ENCODE measurements at places on chromosomes 2 and 18.

DNA sequence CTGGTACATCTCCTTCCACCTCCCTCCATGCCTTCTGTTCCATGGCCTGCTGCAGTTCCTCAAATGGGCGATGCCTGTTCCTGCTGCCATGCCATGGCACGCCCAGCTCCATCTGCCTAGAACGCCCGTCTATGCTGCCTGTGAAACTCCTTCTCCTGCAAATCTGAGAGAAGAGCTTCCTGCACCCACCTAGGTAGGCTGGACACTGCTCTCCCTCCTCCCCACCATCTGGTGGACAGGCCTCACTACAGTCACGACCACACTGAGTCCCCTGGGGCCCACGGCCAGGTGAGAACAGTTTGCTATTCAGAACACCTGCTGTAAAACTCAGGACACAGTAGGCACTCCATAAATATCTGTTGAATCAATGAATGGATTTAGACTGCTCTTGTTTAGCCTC, 92.4 kb downstream of the LAMA1 start:
- no peak for DNase-seq

- DNase-seq: no peak
These were observed 82.8 kb upstream of the HAAO start for GRCh38 chr2:42874949-42875801.

DNA sequence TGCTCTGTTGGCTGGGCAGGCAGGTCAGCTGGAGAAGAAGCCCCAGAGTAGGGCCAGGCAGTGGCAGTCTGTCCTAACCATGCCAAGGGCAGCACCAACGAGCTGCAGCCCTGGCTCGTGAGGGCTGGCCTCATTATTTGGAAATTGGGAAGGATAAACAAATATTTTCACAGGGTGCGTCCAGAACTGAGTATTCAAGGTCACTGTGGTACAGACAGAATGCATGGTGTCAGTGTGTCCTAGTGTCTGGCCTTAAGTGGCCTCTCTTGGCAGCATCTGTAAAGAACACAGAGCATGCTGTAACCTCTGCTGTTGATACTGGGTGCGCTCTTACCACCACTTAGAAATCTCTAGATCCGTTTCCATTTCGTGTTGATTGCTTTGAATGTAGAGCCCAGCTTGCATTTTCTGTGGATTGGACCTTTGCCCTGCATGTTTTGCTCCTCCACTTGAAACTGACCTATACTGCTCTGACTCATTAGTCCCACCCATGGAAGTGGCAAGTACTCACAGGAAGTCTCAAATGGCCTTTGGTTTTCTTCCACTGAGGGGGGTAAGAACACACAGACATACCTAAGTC, 88.2 kb downstream of the GREB1L start:
- DNase-seq: no peak

- DNase-seq: no peak
These were observed 560.7 kb upstream of the CRIM1 start for GRCh38 chr2:35794796-35795450.

GRCh38 chr2:112880091-112880531, 30.9 kb upstream of the IL37 start:
- DNase-seq: no peak

GRCh38 chr2:3689998-3690748, 13.2 kb upstream of the DCDC2C start:
- no peak for DNase-seq

- DNase-seq: no peak
These were observed 36.6 kb downstream of the SPRED2 start for GRCh38 chr2:65395621-65396347.

- DNase-seq: no peak
These were observed 33.5 kb downstream of the LGALSL start for GRCh38 chr2:64487256-64488049.

DNA sequence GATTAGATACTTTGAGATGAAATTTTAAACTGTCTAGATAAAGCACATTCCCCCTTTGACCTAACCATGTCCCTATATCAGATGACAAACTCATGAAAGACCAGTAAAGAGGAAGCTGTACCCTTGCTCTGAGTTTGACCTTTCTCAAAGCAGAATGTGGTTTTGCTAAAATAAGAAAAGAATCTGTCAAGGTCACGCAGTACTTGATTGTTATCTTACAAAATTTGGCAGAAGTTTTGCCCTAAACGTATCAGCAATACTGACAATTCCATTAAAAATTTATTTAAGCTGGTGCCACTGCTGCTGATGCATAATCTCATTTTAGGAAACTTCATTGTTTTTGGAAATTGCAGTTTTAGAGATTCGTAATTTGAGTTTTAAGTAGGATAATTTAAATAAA, 31.2 kb upstream of the GALM start:
- peak; percentile 76 for DNase-seq

DNA sequence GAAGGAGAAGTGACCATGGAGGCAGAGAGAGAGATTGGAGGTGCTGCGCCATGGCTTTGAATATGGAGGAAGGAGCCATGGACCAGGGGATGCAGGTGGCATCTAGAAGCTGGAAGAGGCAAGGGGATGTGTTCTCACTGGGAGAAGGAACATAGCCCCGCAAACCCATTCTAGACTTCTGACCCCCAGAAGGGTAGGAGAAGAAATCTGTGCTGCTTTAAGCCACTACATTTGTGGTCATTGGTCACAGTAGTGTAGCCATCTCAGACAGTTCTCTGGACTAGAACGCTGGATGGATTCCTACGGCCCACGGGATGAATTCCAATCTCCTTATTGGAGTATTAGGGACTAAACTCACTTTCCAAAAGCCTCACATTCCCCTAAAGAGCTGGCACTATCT, 67.8 kb downstream of the PTGR3 start:
- no peak for DNase-seq

GRCh38 chr2:118837067-118837466, 10.4 kb downstream of the EN1 start:
- no peak for DNase-seq

- no peak for DNase-seq
These were observed 41.0 kb downstream of the CDKL4 start for GRCh38 chr2:39202639-39203369.

- no peak for DNase-seq
These were observed 23.2 kb downstream of the MEMO1 start for GRCh38 chr2:31987454-31988220.

DNA sequence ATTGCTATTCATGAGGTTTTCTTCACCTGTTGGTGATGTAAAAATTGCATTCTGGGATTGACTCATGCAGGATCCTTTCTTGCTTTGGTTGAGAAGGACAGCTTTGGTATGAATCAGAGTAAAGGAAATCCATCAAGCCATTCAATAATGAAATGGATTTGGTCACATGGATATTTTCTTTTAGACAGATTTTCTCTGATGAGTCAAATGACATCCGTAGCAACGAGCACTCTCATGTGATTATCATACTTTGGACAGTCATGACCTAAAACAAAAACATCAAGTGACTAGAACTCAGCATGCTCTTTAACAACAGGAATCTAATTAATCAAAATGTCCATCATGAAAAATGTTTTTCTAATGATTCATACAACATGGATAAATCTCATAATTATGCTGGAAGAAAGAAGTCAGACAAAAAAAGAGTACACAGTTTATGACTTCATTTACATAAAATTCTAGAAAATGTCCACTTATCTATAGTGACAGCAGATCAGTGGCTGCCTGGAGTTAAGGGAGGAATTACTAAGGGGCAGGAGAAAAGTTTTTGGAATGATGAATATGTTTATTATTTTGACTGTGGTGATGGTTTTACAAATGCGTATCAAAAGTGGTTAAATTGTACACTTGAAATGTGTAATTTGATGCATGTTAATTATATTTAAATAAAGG, 30.7 kb downstream of the TRAK2 start:
- no peak for DNase-seq

GRCh38 chr2:71923887-71924533, 223.7 kb downstream of the CYP26B1 start:
- DNase-seq: peak; percentile 74

GRCh38 chr18:6776188-6776587, 46.7 kb downstream of the ARHGAP28 start:
- no peak for DNase-seq

DNA sequence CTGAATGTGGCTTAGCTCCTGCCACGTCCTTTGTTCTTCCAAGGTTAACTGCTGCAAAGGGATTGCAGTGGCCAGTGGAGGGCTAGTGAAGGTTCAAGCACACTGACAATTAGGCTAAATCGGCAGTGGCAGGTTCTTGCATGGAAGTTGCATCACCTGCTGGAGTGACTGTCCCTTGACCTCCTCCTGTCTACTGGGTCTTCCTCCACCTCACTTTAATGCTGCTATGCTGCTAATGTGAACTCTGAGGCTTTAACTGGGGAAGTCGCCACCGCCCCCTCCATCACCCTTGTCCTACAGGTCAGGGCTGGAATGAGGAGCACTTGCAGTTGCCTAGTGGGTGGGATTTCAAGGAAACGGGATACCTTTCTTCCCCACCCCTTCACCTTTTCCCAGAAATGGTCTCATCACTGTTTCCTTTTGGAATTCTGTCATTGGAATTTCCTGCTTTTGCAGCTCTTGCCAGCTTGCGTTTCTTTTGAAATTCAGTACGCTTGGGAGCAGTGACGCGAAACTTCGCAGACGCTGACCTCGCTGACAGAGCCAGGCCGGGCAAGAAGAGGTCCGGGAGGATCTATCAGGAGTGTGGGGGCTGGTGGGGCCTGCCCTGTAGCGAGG, 150.3 kb downstream of the SH3RF3 start:
- no peak for DNase-seq

GRCh38 chr2:99911736-99912135, 230.7 kb downstream of the AFF3 start:
- DNase-seq: no peak

- DNase-seq: no peak
These were observed 64.4 kb downstream of the ANTXR1 start for GRCh38 chr2:69077252-69077950.

- DNase-seq: no peak
These were observed 64.7 kb upstream of the ST3GAL5 start for GRCh38 chr2:85953476-85953875.

GRCh38 chr2:75465317-75465984, 95.3 kb downstream of the EVA1A start:
- DNase-seq: no peak

Data from GM13976 (cell line).